ENCODE measurements at places on chromosomes 3 and 15. TPM values are rescaled to one million over a fixed set of nuclear protein-coding genes. Genes with fewer than 3 reads are reported as not detected.
A peak's percentile ranks its signal among the peaks of the same experiment; 100 is the strongest.

DNA sequence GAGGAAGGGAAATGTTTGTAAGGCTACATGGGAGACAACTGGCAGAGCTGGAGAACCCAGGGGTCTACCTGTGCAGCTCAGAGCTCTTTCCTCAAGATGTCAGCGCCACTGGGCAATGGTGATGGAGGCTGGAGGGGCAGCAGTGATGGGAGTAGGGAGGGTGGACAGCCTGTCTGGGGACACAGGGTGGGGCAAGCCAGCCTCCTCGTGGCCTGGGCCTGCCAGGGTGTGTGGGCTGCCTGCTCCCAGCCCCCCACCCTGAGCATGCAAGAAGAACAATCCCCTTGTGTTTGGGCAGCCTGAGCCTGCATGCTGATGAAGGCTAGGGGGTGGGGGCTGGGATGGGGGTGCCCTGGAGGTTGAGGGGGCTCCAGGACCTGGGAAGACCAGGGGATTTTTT, 1.2 kb downstream of the PCBP4 start:
- no peak overlapping the region for H3K4me3 ChIP-seq
- H3K36me3 ChIP-seq, result no peaks in the 10 kb centered on the region
- DNase-seq, result no peak
- no peaks in the 10 kb centered on the region for H3K27me3 ChIP-seq
- H3K27ac ChIP-seq, result no peak overlapping the region

ATP8B4 gene
- total RNA-seq, result 0.23 TPM

FBXL22 gene
- total RNA-seq, result 0.34 TPM

KY gene
- total RNA-seq, result not detected

- H3K36me3 ChIP-seq, result no peaks in the 10 kb centered on the region
- DNase-seq, result no peak
- no peaks in the 10 kb centered on the region for H3K4me1 ChIP-seq
- no peak overlapping the region for H3K27ac ChIP-seq
- no peaks in the 10 kb centered on the region for H3K27me3 ChIP-seq
Observed at GRCh38 chr3:196694202-196694638, 17.8 kb downstream of the CEP19 start.

- peak; percentile 95 for DNase-seq
- no peaks in the 10 kb centered on the region for H3K27me3 ChIP-seq
Observed at GRCh38 chr3:177906126-177906511, 630.1 kb upstream of the KCNMB2 start.

CYP1A1 gene
- total RNA-seq, result 0.91 TPM

DNA sequence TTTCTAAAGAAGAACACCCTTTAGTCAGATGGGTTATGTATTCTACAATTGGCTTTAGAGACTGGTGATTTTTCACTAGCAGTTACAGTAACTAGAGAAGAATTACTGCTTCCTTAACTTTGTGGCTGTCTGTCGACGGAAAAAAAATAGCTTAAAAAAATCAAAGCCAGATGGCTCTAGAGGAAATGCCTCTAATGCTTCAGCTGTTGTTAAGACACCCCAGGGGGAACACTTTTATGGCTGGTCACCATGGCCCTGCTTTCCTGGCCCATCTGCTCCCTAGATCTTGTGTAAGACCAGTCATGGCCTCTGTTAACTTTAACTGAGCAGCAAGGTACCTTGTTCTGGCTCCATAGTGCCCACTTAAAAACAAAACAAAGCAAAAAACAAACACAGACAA, 198.6 kb upstream of the PLSCR5 start:
- H3K27ac ChIP-seq, result peak overlapping the region; percentile 43
- no peaks in the 10 kb centered on the region for H3K4me1 ChIP-seq
- DNase-seq, result peak; percentile 83
- no peaks in the 10 kb centered on the region for H3K27me3 ChIP-seq
- H3K36me3 ChIP-seq, result no peaks in the 10 kb centered on the region

DNA sequence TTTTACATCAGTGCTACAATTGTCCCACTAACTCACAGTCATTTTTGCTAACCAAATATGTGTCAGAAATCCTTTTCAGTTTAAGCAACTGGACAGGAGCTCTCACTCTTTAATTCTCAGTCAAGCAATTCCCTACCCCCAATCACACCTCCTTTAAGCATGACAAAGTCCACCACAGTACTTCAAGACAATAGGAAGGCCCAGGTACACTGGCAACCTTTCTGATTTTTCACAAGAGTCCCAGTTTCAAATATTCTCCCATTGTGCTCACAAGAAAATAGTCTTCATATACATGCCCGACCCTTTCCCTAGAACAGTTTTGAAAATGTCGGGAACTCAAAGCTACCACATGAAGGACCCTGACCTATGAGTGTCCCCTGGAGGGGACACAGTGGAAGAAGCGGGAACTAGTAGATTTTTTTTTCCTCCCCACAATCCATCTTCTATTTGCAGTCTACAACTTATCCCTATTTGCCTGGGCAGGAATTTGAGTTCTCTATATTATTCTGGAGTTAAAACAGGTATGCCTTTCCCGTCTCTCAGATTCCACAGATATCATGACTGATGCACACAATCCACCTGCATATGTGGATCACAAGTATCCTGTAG, 413.5 kb downstream of the TIGIT start:
- no peak for DNase-seq
- H3K27ac ChIP-seq, result no peak overlapping the region
- no peaks in the 10 kb centered on the region for H3K27me3 ChIP-seq
- H3K36me3 ChIP-seq, result no peaks in the 10 kb centered on the region
- H3K4me1 ChIP-seq, result peaks cover 9% of the 10 kb centered on the region
- no peak overlapping the region for H3K4me3 ChIP-seq

GRCh38 chr15:69631978-69632377, 179.4 kb downstream of the RPLP1 start:
- H3K36me3 ChIP-seq, result no peaks in the 10 kb centered on the region
- DNase-seq, result no peak
- H3K4me1 ChIP-seq, result no peaks in the 10 kb centered on the region
- no peak overlapping the region for H3K4me3 ChIP-seq
- H3K27me3 ChIP-seq, result peaks cover 33% of the 10 kb centered on the region

PRR20G gene
- not detected for total RNA-seq

DNA sequence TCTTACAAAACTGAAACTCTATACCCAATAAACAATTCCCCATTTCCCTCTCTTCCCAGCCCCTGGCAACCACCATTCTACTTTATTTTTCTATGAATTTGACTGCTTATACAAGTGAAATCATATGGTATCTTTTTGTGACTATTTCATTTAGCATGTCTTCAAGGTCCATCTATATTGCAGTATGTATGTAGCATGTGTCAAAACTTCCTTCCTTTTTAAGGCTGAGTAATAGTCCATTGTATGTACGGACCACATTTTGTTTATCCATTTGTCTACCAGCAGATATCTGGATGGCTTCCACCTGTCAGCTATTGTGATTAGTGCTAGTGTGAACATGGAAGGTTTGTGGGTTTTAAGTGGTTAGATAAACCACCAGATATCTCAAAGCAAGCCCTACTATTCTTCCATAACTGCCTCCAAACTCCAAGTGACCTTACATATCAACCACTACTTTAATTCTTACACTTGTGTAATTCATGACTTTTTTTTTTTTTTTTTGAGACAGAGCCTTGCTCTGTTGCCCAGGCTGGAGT, 134.7 kb downstream of the TMCC1 start:
- DNase-seq, result peak; percentile 39
- no peak overlapping the region for H3K27ac ChIP-seq
- H3K4me3 ChIP-seq, result no peak overlapping the region
- H3K27me3 ChIP-seq, result no peaks in the 10 kb centered on the region
- no peaks in the 10 kb centered on the region for H3K36me3 ChIP-seq

DNA sequence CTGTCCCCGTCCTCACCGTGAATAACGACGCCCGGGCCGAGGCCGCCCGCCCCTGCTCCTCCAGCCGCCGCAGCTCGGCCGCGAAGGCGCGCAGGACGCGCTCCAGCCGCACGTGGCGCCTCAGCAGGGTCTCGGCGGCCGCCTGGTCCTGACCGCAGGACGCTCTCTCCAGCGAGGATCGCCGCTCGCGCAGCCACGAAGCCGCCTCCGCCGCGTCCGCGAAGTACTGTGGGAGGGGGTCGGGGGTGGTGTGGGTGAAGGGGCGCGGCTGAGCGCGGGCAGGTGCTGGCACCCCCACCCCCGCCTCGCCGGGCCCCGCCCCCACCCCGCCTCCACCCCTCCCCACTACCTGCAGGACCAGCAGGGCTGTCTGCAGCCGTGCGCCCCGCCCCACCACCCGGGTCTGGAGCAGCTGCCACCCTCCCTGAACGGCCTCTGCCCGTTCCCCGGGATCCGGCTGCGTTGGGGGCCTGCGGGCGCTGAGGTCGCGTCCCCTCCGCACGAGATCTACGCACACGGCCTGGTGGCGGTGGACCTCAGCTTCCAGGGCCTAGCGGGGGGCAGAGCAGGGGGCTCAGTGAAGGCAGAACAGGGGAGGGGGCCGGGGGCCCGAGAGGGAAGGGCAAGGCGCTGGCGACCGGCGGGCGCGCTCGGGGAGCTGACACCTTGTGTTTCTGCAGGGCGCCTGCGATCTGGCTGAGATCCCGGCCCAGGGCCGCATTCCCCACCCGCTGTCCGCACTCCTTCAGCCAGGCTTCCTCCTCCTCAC, 11.7 kb downstream of the SPTBN5 start:
- H3K27ac ChIP-seq, result no peak overlapping the region
- H3K27me3 ChIP-seq, result peaks cover 10% of the 10 kb centered on the region
- H3K4me1 ChIP-seq, result peaks cover 5% of the 10 kb centered on the region
- DNase-seq, result no peak
- no peak overlapping the region for H3K4me3 ChIP-seq

GRCh38 chr15:95410757-95411156, 919.7 kb upstream of the NR2F2 start:
- H3K27me3 ChIP-seq, result no peaks in the 10 kb centered on the region
- H3K36me3 ChIP-seq, result no peaks in the 10 kb centered on the region
- H3K4me1 ChIP-seq, result peaks cover 3% of the 10 kb centered on the region
- no peak overlapping the region for H3K27ac ChIP-seq
- DNase-seq, result no peak

DNA sequence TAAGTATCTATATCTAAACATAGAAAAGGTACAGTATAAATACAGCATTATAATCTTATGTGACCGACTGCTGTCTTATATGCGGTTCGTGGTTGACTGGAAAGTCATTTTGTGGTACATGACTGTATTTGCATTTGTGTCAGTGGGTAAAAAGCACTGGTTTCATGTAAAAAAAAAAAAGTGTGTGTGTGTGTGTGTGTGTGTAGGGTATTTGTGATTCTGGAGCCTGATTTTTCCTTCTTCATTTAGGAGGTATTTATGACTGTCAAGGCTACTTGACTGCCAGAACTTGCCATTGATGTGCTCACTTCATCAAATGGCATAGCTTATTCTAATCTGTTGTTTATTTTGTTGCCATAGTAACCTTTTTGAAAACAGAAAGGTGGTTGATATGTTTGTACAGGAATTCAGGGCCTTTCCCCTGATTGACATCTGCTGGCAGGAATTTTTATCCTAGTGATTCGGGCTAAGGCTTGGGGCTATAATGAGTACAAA, 63.2 kb downstream of the AKAP13 start:
- H3K4me3 ChIP-seq, result no peak overlapping the region
- H3K36me3 ChIP-seq, result no peaks in the 10 kb centered on the region
- peak overlapping the region; percentile 33 for H3K27ac ChIP-seq
- H3K4me1 ChIP-seq, result peaks cover 6% of the 10 kb centered on the region

LEO1 gene
- 25.5 TPM for total RNA-seq

DNA sequence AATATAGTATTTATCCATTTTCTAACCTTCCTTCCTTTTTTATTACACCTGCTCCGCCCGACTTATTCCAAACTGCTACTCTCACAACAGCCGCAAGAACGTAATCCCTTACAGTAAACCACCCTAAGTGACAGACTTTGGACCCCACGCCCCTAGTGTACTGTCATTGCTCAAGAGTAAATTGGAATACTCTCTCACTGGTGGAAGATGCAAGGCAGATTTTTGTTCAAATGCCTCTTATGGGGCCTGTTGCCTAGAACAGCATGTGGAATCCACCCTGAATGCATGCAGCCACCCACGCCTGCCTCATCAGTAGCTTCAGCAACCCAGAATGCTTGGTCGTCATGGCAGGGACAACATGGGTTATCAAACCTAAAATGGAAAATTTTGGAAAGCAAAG, 226.2 kb upstream of the ST8SIA2 start:
- DNase-seq, result no peak
- no peaks in the 10 kb centered on the region for H3K36me3 ChIP-seq
- H3K27me3 ChIP-seq, result no peaks in the 10 kb centered on the region
- no peak overlapping the region for H3K27ac ChIP-seq
- H3K4me1 ChIP-seq, result peaks cover 13% of the 10 kb centered on the region

GP5 gene
- not detected for total RNA-seq

DNA sequence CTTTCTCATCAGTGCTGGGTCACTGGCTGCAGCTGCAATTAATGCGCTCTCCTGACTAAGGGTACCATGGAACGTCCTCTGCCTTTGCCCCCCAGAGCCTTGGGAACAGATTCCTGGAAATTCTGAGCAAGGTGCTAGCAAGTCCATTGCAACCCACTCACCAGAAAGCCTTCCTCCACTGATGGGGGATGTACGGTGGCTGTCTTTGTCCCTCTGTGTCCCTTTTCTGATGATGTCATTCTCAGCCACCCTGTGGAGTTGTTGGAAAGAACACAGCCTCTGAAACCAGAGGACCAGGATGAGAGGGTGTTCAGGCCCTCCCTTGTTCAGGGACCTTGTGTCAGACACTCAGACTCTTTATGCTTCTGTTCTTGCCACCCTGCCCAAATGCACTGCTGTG, 38.1 kb upstream of the ZBTB38 start:
- no peaks in the 10 kb centered on the region for H3K27me3 ChIP-seq
- peaks cover 38% of the 10 kb centered on the region for H3K4me1 ChIP-seq
- no peak overlapping the region for H3K27ac ChIP-seq
- no peaks in the 10 kb centered on the region for H3K36me3 ChIP-seq
- no peak overlapping the region for H3K4me3 ChIP-seq

DNA sequence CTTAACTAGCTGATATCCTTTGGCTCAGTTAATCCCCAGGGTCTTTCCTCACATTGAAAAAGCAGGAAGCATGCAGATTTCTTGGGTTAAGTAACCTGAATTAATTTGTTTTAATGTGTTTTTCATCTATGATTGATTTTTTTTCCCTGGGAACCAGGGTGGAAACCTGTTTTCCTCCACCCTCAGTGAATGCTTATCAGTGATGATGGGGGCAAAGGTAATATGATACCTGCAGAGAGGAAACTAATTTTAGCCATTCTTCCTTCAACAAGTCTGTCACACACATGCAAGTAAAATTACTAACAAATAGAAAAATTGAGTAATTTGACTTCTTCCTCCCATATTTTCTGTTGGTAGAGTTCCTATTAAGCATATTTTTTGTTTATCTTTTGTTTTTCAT, 5.9 kb downstream of the CASR start:
- peaks cover 12% of the 10 kb centered on the region for H3K27me3 ChIP-seq
- no peak overlapping the region for H3K27ac ChIP-seq
- no peak overlapping the region for H3K4me3 ChIP-seq
- no peaks in the 10 kb centered on the region for H3K4me1 ChIP-seq
- DNase-seq, result no peak

KNL1 gene
- 3.3 TPM for total RNA-seq

GPR149 gene
- total RNA-seq, result not detected

FGD5 gene
- 2.6 TPM for total RNA-seq

- peak; percentile 72 for DNase-seq
- H3K27me3 ChIP-seq, result no peaks in the 10 kb centered on the region
- H3K4me1 ChIP-seq, result peaks cover 45% of the 10 kb centered on the region
- peak overlapping the region; percentile 34 for H3K4me3 ChIP-seq
- peak overlapping the region; percentile 43 for H3K27ac ChIP-seq
Observed at GRCh38 chr3:14431917-14432834, 29.8 kb downstream of the SLC6A6 start.

GRCh38 chr3:29026286-29026685, 254.6 kb upstream of the RBMS3 start:
- H3K36me3 ChIP-seq, result no peaks in the 10 kb centered on the region
- DNase-seq, result no peak
- no peaks in the 10 kb centered on the region for H3K27me3 ChIP-seq

CLEC3B gene
- not detected for total RNA-seq

- H3K4me3 ChIP-seq, result no peak overlapping the region
- H3K27me3 ChIP-seq, result no peaks in the 10 kb centered on the region
- DNase-seq, result peak; percentile 97
- peak overlapping the region; percentile 54 for H3K27ac ChIP-seq
- no peaks in the 10 kb centered on the region for H3K36me3 ChIP-seq
Observed at GRCh38 chr15:87267798-87268197, 988.7 kb downstream of the NTRK3 start.

SMCO1 gene
- not detected for total RNA-seq
